HTR-8/SVneo (cell line): ENCODE measurements at places on chromosomes 11 and 22.
A peak's percentile ranks its signal among the peaks of the same experiment; 100 is the strongest.

- no peak for DNase-seq
Observed at GRCh38 chr11:127996825-127997224, 590.5 kb downstream of the ETS1 start.

- DNase-seq: no peak
Observed at GRCh38 chr11:73659961-73660360, 13.6 kb downstream of the PLEKHB1 start.

DNA sequence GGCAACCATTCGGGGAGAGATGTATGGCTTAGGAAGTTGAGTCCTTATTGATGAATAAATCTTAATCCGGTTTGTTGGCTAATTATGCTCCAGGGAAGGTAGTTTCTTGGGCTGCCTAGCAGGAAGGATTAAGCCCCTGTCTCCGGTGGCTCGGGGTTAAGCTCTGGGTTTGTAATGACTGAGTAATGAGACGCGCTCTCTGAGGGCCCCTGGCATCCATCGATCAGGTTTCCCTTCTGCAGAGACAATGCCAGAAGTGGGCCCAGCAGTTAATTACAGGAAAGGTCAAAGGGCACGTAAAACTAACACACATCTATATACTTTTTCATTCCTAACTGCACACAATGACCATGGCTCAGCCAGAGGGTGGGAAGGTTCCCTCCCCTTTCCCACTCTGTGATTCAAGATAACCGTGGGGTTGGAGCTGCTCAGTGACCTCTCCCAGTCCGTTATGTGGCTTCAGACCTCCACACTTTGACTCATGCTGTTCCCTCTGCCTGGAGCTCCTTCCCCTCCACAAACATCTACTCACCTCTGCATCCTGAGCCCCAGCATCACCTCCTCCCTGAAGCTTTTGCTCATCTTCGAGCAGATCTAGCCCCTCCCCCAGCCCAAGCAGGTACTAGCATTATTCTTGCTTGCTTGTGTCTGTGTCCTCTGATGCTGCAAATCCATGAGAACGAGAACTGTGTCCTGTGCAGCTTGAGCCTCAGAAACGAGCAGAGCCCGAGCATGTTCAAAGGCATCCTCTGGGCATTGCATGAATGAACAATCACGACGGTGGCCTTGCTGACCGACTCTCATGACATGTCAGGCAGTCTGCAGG lies 16.6 kb downstream of the SCUBE1 start:
- no peak for DNase-seq

DNA sequence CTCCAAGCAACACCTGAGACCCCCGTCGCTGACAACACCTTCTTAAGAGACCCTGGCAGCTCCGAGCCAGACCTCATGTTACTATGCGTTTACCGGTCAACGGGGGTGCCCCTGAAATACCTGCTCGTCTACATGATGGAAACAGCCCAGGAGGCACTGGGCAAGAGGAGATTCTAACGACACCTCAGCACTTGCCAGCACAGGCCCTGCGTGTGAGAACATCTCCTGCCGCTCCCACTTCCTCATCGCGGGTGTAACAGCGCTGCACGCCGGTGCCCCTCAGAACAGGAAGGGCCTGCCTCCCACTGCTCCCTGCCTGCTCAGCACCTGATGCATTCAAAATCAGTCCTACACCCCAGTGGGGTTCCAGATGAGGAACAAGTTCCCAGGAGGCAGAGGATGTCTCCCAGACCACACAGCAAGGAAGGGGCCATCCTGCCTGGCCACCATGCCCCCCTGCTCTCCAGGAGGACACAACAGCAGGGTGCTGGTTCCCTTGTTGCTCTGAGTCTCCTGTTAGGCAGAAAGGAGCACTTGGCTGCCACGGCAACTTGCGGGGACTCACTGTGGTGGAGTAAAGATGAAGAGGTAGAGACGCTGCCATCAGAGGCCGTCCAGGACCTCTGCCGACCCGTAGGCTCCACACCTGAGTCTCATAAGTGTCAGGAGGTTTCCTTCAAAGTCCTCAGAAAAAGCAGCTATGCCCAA lies 2.1 kb downstream of the TOLLIP start:
- DNase-seq: no peak

- DNase-seq: no peak
Observed at GRCh38 chr22:27153386-27153785, 496.0 kb downstream of the MIAT start.

- DNase-seq: no peak
Observed at GRCh38 chr22:48477031-48477721, 1350.5 kb downstream of the BRD1 start.

GRCh38 chr22:17950651-17951214 lies 73.6 kb downstream of the MICAL3 start:
- no peak for DNase-seq

GRCh38 chr11:58028687-58029411 lies 1.9 kb upstream of the OR6Q1 start:
- no peak for DNase-seq

DNA sequence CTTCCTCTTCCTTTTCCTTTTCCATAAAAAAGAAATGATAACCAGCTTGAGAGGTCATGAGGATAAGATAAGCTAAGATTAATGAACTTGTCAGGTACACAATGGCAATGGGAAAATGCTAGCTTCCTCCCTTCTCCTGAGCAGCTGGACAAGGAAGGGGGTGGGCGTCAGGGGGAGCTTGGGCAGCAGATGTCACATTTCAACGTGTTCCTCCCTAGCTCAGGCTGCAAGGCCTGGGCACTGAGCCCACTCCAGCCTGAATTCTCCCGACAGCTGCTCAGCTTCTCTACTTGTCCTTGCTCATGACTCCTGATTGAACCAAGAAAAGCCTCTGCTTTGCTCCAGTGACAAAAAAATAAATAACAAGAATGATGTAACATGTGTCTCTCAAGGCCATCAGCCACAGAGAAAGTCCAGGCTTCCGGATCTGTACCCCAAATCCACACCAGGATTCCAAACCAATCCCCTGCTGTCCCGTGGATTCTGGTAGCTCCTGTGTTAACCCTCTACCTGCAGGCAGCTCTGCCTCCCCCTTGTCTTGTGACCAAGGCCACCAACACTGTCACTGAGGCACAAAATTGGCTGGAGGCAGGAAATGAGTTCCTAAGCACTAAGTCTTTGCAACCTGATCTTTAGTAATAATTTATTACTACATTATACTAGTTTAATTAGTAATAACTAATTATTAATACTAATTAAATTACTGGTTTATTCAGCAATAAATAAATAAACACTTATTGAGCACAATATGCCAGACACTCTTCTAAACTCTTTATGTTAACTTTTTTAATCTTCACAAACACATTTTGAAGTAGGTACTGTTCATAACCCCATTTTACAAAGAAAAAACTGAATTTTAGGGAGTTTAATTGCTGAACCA lies 146.5 kb downstream of the CCDC34 start:
- DNase-seq: no peak

DNA sequence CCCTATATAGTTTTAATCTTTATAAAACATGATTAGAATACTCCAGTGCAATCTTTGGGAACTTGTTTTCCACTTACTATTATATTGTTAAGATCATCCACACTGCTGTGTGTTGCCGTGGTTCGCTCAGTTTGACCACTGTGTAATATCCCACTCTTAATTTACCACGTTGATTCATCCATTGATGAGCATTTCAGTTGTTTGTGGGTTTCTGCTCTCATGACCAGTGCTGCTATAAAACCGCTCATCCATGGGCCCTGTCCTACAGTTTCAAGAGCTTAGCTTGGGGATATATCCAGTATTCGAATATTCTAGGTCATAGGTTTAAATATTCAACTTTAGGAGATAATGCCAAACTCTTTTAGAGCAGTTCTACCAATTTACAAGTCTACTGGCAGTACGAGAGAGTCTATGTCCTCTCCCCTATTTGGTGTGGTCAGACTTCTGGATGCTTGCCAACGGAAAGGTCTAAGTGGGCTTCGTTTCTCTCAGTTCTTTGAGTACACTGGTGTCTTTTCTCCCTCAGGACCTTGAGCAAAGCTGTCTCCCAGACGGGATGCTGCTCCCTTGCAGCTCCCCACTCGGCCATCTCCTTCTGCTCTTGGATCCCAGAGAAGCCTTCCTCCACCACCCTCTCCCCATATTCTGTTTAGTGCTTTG lies 94.9 kb upstream of the ALX4 start:
- DNase-seq: no peak

DNA sequence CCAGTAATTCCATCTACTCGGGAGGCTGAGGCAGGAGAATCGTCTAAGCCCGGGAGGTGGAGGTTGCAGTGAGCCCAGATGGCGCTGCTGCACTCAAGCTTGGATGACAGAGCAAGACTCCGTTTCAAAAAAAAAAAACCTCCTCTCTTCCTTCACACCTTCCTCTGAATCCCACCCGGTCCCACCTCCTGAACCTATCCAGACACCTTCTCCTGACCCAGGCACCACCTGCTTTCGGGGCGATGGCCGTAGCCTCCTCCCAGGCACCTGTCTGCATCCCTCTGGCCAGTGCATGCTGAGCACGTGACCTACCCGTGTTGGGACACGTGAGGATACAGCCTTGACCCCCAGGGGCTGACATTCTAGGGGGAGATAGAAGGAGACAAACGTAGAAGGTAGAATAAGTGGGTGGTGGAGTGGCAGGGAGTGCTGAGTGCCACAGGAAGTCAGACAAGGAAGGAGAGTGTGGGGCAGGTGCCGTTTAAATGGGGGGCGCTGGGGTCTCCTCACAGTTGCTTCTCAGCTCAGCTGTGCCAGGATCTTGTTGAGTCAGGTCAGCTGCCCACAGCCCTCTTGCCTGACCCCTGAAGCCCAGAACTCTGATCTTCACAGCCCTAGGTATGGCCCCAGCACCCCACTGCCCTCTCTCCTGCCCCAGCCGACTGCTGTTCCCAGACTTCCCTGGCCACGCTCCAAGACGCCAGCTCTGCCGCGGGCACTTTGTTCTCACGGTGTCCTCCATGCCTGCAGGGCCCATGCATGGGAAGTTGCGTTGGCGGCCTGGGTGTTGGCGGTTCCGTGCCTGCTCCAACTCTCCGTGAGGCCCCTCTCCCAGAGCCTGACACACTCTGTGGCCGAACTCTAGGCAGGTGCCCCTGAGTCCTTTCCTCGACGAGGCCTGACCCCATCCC lies 1.2 kb upstream of the MIOX start:
- no peak for DNase-seq

- DNase-seq: no peak
Observed at GRCh38 chr11:119635776-119636175, 93.2 kb downstream of the NECTIN1 start.

- DNase-seq: no peak
Observed at GRCh38 chr11:83166193-83166866, 9.4 kb downstream of the PCF11 start.

GRCh38 chr22:42470366-42471082 lies 38.3 kb upstream of the NFAM1 start:
- no peak for DNase-seq

DNA sequence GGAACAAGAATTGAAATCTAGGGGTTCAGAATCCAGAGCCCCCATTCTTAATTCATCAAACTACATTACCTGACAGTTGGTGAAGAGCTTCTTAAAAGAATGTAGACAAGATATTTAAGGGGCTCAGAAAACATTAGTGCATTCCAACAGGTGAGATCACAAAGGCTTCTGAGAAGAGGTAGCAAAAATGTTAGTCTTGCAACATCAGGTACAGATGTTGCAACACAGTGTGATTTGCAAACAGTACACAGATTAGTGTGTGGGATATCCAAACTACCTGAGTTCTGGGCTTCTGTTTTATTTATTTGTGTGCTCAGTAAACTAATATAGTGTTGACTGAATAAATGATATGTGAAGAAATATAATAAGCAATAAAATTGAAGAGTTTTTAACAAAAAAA lies 11.8 kb downstream of the CASP4 start:
- no peak for DNase-seq

GRCh38 chr11:78860720-78861422 lies 286.2 kb upstream of the NARS2 start:
- DNase-seq: no peak

DNA sequence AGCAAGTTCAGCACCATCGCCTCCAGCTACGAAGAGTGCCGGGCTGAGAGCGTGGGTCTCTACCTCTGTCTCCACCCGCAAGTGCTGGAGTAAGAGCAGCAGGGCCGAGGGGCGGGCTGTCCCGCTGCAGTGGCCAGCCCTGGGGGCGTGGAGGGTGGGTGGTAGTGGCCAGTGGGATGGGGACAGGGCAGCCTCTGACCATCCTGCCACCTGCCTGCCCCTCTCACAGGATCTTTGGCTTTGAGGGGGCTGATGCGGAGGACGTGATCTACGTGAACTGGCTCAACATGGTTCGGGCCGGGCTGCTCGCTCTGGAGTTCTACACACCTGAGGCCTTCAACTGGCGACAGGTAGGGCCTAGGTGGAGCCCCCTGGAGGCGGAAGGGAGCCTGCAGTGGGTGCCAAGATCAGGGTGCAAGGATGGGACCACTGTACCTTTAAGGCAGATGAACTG lies 15.0 kb upstream of the BBS1 start:
- no peak for DNase-seq

DNA sequence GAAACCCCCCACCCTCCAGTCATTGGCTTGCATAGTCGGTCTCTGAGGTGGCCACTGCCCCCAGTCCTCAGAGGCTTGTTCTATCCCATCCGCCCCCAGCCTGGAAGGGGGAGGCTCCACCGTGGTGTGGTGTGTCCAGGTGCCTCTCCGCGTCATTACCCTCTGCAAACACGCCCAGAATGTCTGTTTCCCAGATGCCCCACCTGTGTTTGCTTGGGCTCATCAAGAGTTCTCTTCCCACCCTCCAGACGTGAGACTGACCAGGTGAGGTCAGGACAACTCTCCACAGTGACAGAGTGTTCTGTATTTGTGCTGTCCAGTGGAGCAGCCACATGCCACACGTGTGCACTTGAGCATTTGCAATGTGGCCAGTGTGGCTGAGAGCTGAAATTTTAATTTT lies 24.9 kb downstream of the LRRC10B start:
- DNase-seq: no peak

DNA sequence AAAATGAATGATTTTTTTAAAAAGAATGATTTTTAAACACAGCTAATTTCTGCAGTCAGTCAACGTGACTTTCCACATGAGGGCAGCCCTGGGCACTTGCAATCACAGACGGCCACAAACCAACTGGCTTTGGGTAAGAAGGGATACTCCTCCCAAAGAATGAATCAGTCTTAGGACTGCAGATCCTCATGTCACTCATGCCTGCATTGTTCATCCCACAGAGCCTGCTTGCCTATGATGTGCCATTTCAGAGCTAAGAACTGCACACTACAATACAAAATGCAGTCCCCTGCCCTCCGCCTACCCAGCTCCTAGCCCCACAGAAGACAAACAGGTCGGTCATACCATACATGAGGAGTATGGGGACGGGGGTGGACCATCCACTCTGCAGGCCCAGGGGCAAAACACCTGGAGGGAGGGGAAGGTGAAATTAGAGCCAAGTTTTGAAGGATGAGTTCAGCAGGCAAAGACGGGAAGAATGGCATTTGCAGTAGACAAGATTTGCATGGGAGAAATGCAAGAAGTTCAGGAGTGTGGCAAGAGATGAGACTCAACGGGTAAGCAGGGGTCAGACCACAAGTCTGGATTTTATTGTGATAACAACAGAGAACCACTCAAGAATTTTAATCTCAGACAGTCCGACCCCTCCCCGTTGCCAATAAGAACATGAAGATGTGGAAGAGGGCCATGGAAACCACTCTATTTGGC lies 24.7 kb downstream of the PACSIN2 start:
- peak; percentile 74 for DNase-seq

- DNase-seq: no peak
Observed at GRCh38 chr22:24595228-24595627, 2.4 kb upstream of the LRRC75B start.

GRCh38 chr22:47060718-47061117 lies 298.3 kb downstream of the TBC1D22A start:
- no peak for DNase-seq

- no peak for DNase-seq
Observed at GRCh38 chr11:92867913-92868619, 101.4 kb upstream of the MTNR1B start.
